ENCODE measurements at places on chromosomes 6 and 20. TPM values are rescaled to one million over a fixed set of nuclear protein-coding genes. Genes with fewer than 3 reads are reported as not detected.

Gene THEMIS
- total RNA-seq, result 1.2 TPM

Gene UST
- 20.8 TPM for total RNA-seq

GRCh38 chr6:138824482-138825144, 28.7 kb downstream of the ECT2L start:
- no peak for DNase-seq

DNA sequence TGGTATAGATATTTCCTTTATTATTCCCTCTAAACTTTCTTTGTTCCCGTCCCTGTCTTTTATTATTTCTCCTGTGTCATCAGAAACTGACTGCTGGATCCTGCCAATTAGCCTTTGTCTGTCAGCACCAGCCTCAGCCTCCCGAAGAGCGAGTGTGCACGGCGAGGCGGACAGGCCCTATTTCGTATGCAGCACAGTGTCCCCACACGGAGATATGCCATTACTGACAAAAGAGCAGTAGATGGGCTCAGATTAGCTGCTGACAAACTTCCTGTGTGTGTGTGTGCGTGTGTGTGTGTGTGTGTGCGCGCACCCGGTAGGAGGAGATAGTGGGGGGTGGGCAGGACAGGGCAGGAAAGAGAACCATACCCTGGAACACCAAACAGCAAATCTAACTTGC, 99.5 kb upstream of the ZFP64 start:
- DNase-seq, result no peak

GRCh38 chr6:24692848-24693592, 25.9 kb downstream of the C6orf62 start:
- DNase-seq, result no peak

DNA sequence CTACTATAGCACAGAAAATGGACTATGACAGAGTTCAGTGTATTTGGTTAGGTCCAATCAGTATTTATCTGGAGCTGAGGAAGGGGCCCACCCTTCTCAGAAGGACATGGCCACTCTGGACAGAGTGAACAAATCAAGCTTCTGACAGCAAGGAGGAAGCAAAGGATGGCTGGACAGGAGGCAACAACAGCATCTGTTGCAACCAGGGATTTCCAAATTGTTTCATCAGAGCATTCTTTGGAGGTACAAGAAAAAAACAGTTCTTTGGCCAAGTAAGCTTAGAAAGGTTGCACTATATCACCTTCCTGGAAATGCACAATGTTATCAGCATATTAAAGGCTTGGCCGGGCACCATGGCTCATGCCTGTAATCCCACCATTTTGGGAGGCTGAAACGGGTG, 118.7 kb upstream of the SLC22A16 start:
- no peak for DNase-seq
